ENCODE measurements at places on chromosomes 7 and 10. TPM values are rescaled to one million over a fixed set of nuclear protein-coding genes. Genes with fewer than 3 reads are reported as not detected.

DNA sequence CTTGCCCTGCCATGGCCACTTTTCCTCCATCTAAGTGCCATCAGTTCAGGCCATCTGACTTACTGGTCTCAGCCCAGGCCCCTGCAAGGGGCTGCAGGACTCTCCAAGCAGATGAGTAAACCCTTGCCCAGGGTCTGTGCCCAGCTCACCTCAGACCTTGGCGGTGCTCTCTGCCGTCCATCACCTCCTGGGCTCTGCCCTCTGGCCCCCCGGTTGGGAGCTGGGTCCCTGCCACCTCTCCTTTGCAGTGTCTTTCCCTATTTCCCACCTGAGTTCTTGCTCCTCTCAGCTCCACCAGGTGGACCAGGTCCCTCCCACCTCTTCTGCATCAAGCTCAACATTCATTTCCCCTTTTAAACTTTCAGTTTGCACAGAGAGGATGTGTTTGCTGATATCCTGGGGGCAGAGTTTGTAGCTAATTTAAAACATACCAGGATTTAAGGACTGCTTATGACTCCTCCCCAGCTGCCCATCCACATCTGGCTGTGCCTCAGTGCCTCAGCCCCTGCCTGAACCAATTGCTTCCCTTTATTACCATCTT lies 135.5 kb downstream of the SLIT1 start:
- H3K36me3 ChIP-seq = no peaks in the 10 kb centered on the region
- no peak overlapping the region for H3K4me3 ChIP-seq
- peak; percentile 13 for DNase-seq
- no peak overlapping the region for H3K27ac ChIP-seq

DNA sequence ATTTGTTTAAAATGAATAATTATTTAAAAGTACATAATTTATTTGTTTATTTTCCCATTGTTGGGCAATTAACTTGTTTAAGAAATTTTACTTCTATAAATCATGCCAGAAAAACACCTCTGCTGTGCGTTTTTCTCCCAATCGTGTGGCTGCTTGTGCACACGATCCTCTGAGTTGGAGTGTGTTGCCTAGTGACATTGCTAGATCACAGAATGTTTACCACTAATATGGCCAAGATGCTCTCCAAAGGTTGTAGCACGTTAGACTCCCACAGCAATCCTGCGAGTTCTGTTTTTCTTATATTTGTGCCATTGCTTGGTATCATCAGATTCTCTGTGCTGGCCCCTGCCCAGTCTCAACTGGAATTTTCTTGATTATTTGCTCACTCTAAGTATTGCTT lies 207.1 kb upstream of the ADCY1 start:
- no peaks in the 10 kb centered on the region for H3K4me1 ChIP-seq
- no peak overlapping the region for H3K27ac ChIP-seq
- H3K27me3 ChIP-seq = no peaks in the 10 kb centered on the region
- H3K36me3 ChIP-seq = no peaks in the 10 kb centered on the region
- no peak overlapping the region for H3K4me3 ChIP-seq

- H3K4me1 ChIP-seq = peaks cover 5% of the 10 kb centered on the region
- no peaks in the 10 kb centered on the region for H3K27me3 ChIP-seq
These were observed 179.6 kb downstream of the TCERG1L start for GRCh38 chr10:131131726-131132591.

DNA sequence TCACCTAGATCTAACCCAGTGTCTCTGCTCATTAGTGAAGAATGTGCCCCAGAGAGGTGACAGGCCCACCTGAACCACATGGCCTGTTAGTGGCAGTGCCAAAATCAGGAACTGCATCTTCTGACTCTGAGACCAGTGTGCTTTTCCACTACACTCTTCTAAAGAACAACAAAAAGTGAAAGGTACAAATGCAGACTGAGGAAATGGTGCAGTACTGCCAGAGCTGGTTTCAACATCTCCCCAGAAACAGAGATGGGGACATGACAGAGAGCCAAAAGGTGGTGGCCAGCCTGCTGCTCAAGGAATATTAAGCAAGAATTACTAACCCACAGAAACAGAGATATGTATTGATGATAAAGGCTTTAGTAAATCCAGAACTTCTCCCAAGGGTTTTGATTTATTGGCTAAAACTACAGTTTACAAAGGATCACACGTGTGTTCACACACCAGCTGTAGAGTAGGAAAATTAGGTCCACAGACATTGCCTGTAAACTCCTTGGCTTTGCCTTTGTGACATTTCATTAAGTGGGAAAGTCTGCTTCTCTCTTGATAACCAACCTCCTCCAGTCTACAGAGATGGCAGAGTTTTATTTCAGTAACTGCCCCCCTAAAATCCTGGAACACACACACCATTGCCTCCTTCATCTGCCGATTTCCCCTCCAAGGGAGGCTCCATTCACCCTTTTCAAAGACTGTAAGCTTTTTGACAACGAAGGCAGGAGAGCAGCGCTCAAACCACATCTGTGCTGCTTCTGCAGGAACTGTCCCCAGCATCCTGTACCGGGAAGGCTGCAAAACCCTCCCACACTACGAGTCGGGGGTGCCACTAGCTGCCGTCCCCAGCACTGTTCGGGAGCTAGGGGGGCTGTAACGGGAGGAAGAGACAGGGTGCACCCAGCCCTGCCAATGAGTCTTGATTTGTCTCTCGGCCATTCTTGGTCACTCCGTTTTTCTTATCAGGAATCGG lies 29.8 kb downstream of the GSDME start:
- DNase-seq = no peak
- no peaks in the 10 kb centered on the region for H3K27me3 ChIP-seq
- no peaks in the 10 kb centered on the region for H3K36me3 ChIP-seq
- H3K4me1 ChIP-seq = peaks cover 3% of the 10 kb centered on the region

- no peak for DNase-seq
- H3K27me3 ChIP-seq = no peaks in the 10 kb centered on the region
- H3K4me3 ChIP-seq = no peak overlapping the region
- no peaks in the 10 kb centered on the region for H3K4me1 ChIP-seq
These were observed 60.4 kb upstream of the CACNB2 start for GRCh38 chr10:18079665-18080295.

GRCh38 chr7:158537516-158537882 lies 50.1 kb downstream of the PTPRN2 start:
- H3K27me3 ChIP-seq = no peaks in the 10 kb centered on the region
- DNase-seq = no peak
- H3K36me3 ChIP-seq = no peaks in the 10 kb centered on the region
- H3K4me1 ChIP-seq = no peaks in the 10 kb centered on the region
- H3K4me3 ChIP-seq = no peak overlapping the region

- H3K4me3 ChIP-seq = no peak overlapping the region
- H3K36me3 ChIP-seq = no peaks in the 10 kb centered on the region
- H3K4me1 ChIP-seq = peaks cover 36% of the 10 kb centered on the region
- H3K27ac ChIP-seq = peak overlapping the region; percentile 27
- no peaks in the 10 kb centered on the region for H3K27me3 ChIP-seq
- DNase-seq = no peak
These were observed 10.6 kb downstream of the FAS start for GRCh38 chr10:89001024-89001728.

- DNase-seq = no peak
- no peak overlapping the region for H3K4me3 ChIP-seq
- no peaks in the 10 kb centered on the region for H3K4me1 ChIP-seq
- H3K36me3 ChIP-seq = no peaks in the 10 kb centered on the region
- no peaks in the 10 kb centered on the region for H3K27me3 ChIP-seq
These were observed 69.1 kb downstream of the MBL2 start for GRCh38 chr10:52703451-52703850.

DNA sequence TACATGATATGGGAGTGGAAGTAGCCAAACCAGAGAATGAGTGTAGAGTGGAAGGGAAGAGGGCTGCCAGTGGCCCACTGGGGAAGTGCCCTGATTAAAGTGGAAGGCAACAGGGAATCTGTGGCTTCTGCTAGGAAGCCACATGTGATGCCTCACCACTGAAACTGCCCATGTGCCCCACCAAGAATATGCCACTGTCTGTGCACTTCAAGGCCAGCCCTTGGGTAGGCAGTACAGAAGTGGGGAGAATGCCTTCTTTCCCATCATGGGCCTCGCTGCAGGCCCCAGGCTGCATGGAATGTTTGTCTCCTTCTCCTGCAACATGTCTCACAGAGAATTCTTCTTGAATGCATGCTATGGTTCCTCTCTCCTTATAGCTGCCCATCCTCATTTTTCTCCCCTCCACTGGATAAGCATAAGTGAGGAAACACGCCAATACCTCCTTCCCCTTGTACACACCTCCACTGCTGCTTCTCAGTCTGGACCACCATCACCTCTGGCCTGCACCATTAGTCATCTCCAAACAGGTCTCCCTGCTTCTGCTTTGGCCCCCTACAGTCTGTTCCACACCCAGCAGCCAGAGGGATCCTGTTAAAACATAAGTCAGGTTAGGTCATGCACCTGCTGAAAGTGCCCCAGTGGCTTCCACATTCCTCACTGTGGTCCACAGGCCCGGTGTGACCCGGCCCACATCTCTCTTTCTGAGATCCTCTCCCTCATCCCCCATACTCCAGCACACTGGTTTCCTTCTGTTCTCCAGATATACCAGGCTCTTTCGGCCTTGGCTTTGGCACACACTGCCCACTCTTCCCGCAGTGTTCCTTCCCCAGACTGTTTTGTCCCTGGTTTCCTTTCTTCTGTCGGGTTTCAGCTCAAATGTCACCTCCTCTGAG lies 37.1 kb downstream of the SNX10 start:
- DNase-seq = no peak
- H3K36me3 ChIP-seq = no peaks in the 10 kb centered on the region
- peaks cover 5% of the 10 kb centered on the region for H3K4me1 ChIP-seq
- H3K27ac ChIP-seq = no peak overlapping the region
- H3K4me3 ChIP-seq = no peak overlapping the region
- H3K27me3 ChIP-seq = no peaks in the 10 kb centered on the region

GRCh38 chr7:68246189-68246633 lies 1249.6 kb downstream of the TYW1 start:
- H3K36me3 ChIP-seq = no peaks in the 10 kb centered on the region
- H3K4me1 ChIP-seq = no peaks in the 10 kb centered on the region
- H3K27me3 ChIP-seq = no peaks in the 10 kb centered on the region
- no peak overlapping the region for H3K4me3 ChIP-seq

DNA sequence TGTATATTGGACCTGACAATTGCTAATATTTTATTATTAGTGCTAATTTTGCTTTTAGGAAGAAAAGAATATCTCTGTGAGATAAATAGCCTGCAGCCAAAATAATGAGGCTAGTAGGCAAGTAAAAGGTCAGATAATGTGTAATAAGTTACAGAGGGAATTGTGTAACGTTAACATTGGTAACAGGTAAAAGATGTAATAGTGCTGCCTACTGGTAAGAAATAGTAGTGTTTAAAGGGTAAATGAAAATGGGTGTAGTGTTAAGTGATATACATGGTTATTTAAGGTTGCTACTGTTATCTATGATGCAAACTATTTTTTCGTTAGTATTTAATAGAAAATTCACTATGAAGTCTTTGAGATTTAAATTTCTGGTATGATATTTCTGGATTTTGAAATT lies 9.2 kb upstream of the FOXP2 start:
- no peak overlapping the region for H3K27ac ChIP-seq
- H3K36me3 ChIP-seq = no peaks in the 10 kb centered on the region

GRCh38 chr10:113604572-113604971 lies 51.7 kb downstream of the HABP2 start:
- no peak overlapping the region for H3K27ac ChIP-seq
- no peaks in the 10 kb centered on the region for H3K36me3 ChIP-seq
- H3K27me3 ChIP-seq = no peaks in the 10 kb centered on the region
- H3K4me3 ChIP-seq = no peak overlapping the region
- H3K4me1 ChIP-seq = no peaks in the 10 kb centered on the region

DNA sequence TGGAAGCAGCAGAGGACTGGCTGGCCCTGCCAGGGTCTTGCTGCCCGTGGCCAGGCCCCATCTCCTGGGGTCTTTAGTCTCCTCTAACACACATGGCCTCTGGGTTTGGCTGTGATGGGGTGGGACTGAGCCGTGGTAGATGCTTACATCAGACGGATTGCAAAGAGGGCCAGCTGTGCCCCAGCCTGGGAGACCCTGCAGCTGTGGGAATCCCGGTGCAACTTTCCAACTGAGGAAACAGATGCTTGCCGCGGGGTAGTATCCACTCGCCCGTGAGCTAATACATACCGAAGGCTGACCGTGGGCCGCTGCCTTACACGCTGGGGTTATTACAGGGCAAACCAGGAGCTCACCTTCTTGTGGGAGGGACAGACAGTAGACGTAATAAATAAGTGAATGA lies 24.1 kb upstream of the SH2B2 start:
- DNase-seq = no peak
- H3K4me1 ChIP-seq = no peaks in the 10 kb centered on the region
- H3K27ac ChIP-seq = no peak overlapping the region
- H3K36me3 ChIP-seq = no peaks in the 10 kb centered on the region
- no peak overlapping the region for H3K4me3 ChIP-seq

DNA sequence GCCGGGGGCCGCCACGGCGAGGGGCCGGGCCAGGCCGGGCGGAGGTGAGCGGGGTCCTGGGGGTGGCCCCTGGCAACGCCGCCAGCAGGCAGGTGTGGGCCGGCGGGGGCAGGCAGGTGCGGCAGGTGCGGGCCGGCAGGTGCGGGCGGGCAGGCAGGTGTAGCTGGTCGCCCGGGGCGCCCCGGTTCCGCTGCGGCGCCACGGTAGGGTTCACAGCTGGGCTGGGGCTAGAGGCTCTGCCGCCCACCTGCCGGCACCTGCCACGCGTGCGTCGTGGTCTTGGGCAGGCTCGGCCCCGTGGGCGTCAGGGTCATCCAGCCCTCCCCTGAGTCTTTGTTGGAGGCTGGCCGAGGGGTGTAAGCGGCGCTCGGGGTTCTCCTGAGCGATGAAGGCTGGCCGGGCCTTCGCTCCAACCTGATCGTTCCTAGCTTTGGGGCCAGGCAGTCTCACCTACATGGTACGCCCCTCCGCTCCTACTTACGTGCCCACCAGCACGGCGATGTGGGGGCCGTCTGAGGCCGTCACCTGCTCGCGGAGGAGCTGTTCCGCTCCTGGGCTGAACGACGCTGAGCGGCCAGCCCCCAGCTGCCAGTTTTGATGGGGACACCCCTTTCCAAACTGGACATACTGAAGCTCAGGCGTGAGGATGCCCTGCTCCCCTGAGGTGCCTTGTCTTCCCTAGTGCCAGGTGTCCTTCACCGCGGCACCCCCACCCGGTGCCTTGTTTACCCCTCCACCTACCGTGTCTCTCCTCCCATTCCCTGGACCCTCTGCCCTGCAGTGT lies 493 bp downstream of the ZMIZ2 start:
- H3K36me3 ChIP-seq = no peaks in the 10 kb centered on the region
- no peak for DNase-seq
- H3K4me1 ChIP-seq = peaks cover 36% of the 10 kb centered on the region
- H3K27ac ChIP-seq = peak overlapping the region; percentile 95

GRCh38 chr7:133155642-133156041 lies 73.8 kb upstream of the CHCHD3 start:
- no peak overlapping the region for H3K27ac ChIP-seq
- H3K4me3 ChIP-seq = no peak overlapping the region
- H3K27me3 ChIP-seq = no peaks in the 10 kb centered on the region
- H3K4me1 ChIP-seq = no peaks in the 10 kb centered on the region
- H3K36me3 ChIP-seq = no peaks in the 10 kb centered on the region

- DNase-seq = no peak
- no peaks in the 10 kb centered on the region for H3K36me3 ChIP-seq
- H3K4me1 ChIP-seq = no peaks in the 10 kb centered on the region
These were observed 15.9 kb downstream of the HYCC1 start for GRCh38 chr7:22997871-22998518.

The PAX4 gene
- total RNA-seq = not detected

The STOX1 gene
- 1.6 TPM for total RNA-seq

The SFR1 gene
- 3.1 TPM for total RNA-seq

The C7orf33 gene
- total RNA-seq = not detected

The FFAR4 gene
- total RNA-seq = 18.1 TPM

The ZNF425 gene
- total RNA-seq = 1.4 TPM

The CNPY1 gene
- total RNA-seq = not detected

The OPALIN gene
- not detected for total RNA-seq

The MCM10 gene
- not detected for total RNA-seq

The THSD7A gene
- 8.5 TPM for total RNA-seq

The SPDYE6 gene
- not detected for total RNA-seq

The FAM25A gene
- not detected for total RNA-seq

The CLCN1 gene
- total RNA-seq = not detected

The SNCG gene
- total RNA-seq = 5.7 TPM

The UCMA gene
- total RNA-seq = not detected
